Midbrain (tissue), 1 donor: ENCODE measurements at places on chromosomes 1 and 21.
A peak's percentile ranks its signal among the peaks of the same experiment; 100 is the strongest.

DNA sequence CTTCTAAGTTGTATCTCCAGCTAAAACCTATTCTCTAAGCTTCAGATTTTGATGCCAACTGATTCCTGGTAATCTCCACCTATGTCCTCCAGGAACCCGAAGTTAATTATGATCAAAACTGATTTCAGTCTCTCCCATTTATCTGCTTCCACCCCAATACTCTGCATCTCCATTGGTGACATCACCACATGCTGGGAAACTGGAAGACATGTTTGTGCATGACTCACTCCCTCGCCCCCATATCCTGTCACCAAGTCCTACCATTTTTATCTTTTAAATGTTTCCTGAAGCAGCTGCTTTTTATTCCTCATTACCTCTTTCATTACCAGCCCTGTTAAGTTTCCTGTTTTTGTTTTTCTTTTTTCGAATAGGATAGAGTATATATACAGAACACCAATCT, 228.5 kb downstream of the LRRC40 start:
- no peak for DNase-seq

DNA sequence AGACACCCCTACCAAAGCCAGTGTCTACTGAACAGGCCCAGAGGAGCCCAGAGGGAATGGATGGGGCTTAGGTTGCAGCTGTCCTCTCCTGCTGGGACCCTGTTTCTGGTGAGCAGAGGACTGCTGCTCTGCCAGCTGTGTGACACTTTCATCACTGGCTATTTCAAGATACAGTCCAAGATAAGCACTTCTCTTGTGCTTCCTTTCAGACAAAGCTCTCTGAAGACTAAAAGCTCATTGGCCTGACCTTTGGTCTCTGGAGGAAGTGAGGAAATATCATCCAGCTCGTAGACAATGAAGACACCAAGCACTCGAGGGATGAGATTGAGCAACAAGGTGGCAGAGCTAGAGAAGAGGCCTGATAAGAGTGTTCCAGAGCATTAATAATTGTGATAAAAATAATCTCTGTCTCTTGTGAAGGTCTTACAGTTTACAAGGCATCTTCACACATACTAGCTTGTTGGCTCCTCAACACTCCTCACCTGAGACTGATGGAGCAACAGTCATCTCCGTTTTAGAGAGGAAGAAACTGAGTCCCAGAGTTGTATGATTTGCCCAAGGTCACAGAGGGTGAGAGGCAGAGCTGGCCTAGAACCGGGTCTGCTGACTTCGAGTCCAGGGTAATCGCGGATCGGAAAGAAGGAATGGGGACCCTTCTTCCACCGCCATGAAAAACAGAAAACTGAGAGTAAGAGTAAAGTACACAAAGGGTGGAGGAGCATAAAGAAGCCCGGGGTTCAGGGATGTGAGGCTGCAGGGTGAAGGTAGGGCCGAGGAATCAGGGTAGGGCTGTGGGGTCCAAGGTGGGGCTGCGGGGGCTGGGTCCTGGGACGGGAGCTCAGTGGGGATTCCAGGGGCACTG, 666 bp downstream of the PAFAH2 start:
- DNase-seq = peak; percentile 39

DNA sequence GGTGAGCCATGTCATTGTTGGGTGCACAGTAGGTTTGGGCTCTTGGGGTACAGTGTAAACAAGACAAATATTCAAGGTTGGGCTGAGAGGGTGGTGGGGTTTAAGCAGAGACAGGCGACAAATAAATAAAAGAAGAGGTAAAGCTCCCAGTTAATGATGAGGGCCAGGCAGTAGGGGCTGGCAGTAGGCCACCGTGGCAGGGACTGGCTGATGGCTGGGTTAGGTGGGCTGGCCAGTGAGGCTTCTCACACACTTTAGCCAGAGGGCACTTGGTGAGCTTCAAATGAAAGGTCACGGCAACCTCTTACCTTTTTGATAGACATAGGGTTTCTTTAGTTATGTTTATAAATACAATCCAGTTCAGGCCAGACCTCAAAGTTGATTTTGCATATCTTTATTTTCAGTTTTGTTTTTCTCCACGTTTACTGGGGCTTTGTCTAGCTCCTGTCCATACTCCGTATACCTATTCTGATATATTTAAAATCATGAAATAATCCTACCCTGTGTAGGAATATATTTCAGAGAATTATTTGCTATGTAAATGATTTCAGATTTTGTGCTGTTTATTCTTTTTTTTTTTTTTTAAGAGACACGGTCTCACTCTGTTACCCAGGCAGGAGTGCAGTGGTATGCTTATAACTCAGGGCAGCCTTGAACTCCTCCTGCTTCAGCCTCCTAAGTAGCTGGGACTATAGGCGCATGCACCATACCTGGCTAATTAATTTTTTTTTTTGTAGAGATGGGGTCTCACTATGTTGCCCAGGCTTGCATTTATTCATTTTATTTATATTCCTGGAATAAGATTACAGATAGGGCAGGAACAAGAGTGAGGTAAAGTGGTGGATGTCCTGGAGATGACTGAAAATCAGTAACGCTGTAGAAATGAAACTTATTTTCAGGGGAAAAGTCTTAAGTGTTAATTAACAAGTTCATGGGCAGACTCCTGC, 122.7 kb downstream of the RYR2 start:
- DNase-seq = no peak

DNA sequence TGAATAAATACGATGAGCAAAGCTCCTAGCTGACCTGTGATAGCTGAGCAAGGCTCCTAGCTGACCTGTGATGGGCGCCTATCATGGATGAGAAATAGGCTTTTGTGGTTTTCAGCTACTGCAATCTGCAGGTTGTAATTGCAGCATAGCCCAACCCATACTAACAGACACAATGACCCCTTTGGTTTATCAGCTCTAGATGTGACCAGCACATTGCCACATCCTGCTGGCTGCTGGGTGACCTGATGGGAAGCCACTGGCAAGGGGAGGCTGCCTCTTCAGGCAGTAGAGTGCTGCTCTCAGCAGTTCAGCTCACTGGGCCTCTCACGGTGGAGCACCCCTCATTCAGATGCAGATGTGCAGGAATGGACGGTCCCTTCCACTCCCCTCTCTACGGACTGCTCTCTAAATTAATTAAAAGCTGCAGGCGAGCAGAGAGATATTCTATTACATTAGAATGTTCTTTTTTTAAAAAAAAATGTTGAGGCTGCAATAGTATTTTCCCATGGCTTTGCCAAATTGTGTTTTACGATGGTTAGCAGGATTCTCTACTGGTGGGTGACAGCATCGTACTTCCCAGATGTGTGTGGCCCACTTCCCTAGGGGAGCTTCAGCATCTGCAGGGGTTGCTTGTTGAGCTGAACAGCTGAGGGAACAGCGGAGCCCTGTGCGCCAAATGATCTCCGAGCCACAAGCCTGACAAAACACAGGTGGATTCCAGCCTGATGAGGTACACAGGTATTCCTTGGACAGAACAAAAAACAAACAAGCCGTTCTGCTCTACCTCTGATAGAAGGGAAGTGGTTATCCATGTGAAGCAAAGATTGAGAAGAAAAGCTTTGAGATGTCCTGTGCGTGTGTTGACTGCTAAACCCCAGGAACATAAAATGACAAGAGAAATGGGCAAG, 65.0 kb downstream of the SYT6 start:
- no peak for DNase-seq

GRCh38 chr1:44806025-44806703, 987 bp downstream of the DYNLT4 start:
- no peak for DNase-seq

DNA sequence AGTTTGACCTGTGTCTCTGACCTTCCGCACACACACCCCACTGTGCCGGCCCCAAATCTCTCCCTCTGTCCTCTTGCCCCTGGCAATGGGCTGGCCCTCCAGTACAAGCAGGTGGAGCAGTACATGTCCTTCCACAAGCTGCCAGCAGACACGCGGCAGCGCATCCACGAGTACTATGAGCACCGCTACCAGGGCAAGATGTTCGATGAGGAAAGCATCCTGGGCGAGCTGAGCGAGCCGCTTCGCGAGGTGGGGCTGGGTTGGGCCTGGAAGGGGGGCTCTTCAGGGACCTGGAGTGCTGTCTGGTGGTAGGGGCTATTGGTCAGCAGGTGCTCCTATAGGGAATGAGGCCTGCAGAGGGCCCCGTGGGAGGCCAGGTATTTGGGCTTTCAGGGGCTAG, 7.8 kb downstream of the HCN3 start:
- no peak for DNase-seq

- no peak for DNase-seq
Observed at GRCh38 chr21:37467082-37467481, 100.5 kb downstream of the DYRK1A start.

- no peak for DNase-seq
Observed at GRCh38 chr1:163540727-163541126, 219.0 kb downstream of the NUF2 start.

DNA sequence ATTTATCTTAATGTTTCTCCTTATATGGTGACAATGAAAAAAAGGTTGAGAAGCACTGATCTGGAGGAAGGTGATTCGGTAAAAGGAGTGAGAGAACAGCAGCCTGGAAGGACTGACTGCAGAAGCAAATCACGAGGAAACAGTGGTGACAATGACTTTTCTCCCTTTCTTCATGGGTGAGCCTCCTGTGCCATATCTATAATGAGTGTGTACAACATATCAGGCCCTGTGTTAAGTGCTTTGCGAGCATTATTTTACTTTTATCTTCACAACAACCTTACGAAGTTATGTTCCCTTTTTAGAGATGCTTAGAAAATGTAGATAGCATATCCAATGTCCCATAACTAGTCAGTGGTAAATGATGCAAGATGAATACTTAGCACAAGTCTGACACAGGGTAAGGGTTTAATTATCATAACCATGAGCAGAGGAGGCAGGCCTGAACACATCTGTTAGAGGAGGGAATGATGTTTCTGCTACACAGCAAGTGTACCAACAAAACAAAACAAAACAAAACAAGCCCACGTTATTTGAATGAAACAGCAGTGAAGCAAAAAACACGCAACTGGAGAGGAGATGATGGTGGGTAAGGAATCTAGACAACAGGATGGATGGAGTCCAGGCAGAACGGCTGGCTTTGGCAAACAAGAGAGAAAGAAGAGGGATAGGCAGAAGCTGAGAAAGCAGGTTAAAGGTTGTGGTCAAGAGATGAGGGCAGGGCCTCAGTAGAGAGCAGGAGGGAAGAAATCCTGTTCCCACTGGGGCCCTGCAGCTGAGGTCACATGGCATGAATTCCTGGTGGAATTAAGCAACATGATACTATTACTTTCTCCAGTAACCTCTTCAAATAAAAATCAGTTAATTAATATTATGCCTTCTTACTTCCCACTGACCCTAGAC, 29.6 kb downstream of the GNG12 start:
- DNase-seq = no peak

GRCh38 chr1:171372418-171373084, 58.6 kb downstream of the FMO4 start:
- DNase-seq = no peak

- no peak for DNase-seq
Observed at GRCh38 chr1:180581635-180582039, 22.9 kb downstream of the OVAAL start.

DNA sequence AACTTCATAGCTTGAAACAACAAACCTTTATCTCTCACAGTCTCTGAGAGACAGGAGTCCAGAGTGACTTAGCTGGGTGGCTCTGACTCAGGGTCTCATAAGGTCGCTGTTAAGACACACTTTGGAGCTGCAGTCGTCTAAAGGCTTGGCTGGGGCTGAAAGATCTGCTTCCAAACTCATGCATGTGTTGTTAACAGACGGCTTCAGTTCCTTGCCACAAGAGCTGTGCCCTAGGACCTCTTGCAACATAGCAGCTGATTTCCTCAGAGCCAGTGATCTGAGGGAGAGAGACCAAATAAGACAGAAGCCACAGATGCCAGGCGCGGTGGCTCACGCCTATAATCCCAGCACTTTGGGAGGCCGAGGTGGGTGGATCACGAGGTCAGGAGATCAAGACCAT, 176.8 kb downstream of the DISC1 start:
- DNase-seq = peak; percentile 3

GRCh38 chr21:41222247-41223068, 54.5 kb downstream of the BACE2 start:
- no peak for DNase-seq

DNA sequence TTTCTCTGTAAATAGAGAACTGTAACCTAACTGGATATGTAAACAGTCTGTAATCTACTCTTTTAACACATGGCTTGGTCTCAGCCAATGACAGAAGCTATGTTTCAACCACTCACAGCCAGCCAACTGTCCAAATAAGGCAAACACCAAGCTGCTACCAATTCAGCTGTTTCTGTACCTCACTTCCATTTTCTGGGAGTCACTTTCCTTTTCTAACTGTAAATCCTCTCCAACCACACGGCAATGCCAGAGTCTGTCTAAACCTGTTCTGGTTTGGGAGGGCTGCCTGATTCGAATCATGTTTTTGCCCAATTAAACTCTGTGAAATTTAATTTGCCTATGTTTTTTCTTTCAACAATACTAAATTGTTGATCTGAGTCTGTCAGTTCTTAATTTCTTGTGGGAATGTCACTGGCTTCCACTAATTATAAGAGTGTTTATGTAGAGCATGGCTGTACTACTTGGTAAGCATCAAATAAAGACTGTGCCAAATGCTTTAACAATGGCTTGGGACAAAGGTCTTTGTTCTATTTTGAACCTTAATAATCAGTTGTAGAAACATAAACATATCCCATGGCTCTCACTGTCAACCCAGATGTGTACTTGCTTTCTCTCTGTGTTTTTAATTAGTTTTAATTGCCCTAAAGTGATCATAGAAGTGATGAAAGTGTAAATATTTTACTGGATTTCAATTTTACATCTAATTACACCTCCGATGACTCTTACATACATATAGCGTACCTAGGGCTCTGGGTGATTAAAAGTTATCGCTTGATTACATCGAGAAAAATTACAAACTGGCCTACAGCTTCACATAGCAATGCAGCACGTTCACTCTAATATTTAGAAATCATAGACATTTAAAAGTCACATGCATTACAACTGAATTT, 1144.6 kb upstream of the TMPRSS15 start:
- peak; percentile 80 for DNase-seq

DNA sequence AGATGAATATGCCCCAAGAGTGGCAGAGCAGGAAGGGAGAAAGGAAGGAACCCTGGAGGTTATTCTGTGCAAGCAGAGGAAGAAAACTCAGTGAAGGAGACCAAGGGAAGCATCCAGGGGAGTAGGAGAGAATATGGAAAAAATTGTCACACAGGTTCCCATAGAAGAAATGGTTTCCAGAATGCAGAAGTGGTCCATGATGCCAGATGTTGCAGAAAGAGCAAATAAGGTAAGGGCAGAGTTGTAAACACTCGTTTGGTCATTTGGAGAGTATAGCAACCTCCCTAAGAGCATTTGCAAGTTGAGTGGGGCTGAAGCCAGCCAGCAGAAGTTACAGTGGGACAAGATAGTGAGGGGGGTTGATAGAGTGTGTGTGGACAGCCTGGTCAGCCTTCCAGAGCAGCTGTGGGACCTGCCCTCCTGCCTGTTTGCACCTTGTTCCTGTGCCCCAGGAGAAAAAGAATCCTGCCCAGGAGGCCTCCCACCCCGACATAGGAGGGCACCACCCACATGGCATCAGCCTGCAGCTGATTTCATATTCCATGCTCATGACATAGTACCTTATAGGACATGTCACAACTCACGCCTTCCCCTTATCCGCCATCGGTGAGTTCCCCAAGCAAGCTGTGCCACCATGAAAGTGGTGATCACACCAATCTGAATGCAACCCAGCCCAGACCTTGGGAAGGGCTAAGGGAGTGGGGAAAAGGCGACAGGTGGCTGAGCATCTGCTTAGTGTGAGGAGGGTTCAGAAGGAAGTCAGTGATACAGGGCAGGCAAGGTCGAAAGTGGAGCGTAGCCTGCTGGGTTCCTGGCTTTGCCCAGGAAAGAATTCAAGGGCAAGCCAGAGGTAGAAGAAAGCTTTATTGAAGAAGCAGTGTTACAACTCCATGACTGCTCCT, 8.2 kb upstream of the NEK2 start:
- DNase-seq = no peak

GRCh38 chr1:37175666-37176215, 141.4 kb upstream of the GRIK3 start:
- DNase-seq = no peak
